ENCODE measurements at places on chromosomes 2 and 18.

GRCh38 chr2:240512109-240512485, 45.7 kb downstream of the ANKMY1 start:
- DNase-seq, result no peak

DNA sequence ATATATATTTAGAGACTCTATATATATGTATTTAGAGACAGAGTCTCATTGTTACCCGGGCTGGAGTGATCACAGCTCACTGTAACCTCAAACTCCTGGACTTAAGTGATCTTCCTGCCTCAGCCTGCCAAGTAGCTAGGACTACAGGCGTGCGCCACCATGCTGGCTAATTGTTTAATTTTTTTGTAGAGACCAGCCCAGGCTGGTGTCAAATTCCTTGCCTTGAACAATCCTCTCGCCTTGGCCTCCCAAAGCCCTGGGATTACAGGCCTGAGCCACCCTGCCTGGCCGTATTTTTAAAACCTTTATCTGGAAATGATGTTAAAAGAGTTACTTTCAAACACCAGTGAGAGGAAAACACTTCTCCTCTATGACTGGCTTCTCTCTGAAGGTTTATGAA, 30.9 kb upstream of the PGAP1 start:
- DNase-seq, result no peak

DNA sequence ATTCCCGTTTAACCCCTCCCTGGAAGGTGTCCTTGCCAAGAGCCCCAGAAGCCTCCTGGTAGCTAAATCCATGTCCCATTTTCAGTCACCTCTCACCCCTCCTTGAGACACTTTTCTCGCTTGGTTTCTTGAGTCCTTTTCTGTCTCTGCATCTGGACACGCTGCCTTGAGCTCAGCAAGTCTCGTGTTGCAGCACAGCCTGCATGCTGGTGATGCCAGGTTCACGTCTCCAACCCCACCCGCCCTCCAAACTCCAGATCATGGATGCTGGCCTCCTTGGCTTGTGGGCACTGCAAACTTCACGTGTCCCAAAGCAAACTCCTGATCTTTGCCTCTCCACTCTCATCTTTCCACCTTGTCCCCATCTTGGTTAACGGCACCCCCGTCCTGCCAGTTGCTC, 39.3 kb downstream of the CENPO start:
- DNase-seq, result no peak

DNA sequence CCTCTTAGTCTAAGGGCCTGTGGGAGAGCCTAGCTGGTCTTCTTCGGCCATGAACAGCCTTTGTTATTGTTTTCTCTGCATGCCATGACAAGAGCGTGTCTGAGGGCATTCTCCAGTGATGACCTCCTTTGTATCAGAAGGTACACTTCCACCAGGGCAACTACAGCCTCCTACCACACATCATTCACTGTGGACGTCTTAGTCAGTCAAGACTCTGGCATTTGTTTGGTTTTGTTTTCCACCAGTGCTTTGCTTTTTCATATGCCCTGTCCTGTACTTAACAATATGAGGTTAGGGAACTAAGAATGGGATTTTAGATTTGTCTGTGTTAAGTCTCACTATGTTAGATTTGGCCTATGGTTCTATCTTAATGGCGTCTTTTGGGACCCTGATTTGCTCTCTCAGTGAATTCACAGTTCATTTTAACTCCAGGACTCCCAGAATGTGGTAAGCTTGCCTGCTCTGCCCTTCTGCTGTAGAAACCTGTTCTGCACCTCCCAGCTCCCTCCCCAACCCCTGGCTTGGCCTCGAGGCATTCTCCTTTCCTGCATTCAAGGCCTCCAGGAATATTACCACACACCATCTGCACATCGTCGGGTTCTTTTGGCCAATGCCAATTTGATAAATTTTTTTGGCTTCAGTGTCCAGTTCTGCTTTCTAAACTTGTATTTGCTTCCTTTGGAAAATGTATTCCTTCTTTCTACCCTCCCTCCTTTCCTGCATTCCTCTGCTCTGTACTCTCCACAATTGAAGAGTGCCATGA, 42.8 kb upstream of the IL1R1 start:
- no peak for DNase-seq

- DNase-seq, result no peak
Measured at GRCh38 chr2:44817256-44817655, 124.2 kb upstream of the SIX3 start.

DNA sequence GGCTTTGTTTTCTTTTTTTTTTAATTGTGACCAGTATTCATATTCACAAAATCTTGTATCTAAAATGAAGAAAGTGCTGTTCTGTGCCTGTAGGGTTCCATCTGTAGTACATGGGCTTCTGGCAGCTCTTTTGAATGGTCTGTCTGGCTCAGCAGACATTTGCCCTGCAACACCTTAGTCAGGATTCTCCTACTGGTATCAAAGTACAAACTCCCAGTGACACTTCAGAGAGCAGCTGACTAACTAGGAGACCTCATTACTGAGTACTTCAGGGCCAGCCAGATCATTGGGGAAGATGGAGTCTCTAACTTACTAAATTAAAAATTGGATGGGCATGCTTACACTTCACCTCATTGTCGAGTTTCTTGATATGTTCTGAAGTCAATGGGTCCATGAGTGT, 39.7 kb downstream of the GRHL1 start:
- DNase-seq, result no peak

DNA sequence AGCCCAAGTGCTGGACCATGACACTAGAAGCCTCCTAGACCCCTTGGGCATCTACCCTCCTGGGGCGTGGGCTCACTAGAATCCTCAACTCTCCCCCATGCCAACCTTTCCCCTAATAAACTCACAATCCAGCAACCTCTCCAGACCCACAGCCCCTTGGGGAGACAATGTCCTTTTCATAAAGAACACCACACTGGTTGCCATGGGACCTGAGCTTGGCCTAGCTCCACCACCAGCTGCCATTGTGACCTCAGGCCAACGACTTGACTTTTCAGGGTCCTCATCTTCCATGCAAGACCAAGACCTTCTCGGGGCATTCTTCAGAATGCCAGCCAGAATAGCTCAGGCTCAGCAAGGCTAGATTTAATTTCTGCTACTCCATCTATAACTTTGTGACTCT, 128.1 kb upstream of the NPAS2 start:
- no peak for DNase-seq

DNA sequence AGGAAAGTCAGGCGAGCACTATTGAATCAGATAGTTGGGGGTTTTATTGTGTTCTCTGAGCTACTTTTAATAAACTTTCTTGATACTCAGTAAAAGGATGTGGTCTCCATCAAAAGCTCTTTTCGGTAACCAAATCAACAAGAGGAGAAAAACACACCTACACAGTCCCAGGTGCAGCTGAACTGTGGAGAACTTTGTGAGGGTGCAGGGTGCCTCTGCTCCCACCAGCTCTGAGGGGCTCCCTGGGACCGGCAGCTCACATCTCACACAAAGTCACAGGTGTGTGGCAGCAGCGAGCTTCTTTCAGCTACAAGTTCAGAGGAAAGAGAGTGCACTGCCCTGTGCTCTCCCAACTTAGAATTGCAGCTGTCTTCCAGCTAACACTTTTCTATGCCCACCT, 650.4 kb downstream of the RNF144A start:
- peak; percentile 16 for DNase-seq

GRCh38 chr2:33222309-33222708, 254.1 kb upstream of the RASGRP3 start:
- no peak for DNase-seq

DNA sequence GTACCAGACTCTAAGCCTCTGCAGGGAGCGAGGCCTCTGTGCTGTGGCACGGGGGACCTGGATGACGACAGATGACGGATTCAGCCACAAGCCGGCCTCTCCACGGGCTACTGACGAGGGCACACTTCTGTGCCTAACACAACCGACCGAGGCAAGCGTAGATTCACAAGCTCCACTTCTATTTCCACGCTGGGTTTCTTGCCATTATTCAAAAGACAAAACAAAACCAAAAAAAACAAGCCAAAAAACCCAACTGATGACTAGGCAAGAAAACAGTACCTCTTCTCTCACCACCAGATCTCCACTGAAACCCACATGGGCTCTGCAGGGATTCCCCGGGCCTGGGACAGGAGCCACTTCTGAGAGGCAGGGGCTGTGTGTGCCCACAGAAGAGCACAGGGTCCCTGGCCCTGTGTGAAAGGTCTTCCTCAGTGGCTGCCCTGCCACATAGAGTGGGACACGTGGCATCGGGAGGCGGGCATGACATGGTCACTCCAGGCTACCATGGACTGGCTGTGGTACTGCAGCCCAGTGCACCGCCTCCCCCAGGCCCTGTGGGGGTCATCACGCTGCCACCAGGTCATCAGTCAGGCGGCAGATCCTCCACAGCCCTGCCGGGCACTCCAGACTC, 254.7 kb downstream of the HDAC4 start:
- peak; percentile 47 for DNase-seq

DNA sequence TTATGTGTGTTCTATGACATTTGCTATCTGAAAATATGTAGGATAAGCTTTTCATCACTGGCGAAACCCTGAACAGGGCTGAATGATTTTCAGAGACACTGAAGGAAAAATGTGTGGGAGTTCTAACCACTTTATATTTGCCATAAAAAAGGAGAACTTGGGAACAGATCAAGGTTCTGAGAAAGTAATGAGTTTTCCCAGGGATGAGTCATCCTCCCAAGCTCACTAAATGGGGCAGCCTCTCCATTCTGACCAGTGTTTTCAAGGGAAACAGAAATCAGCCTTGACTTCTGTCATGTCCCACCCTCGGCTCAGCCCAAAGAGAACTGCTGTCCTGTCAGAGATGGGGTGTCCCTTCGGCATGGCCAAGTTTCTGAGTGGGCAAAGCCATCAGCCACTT, 2109.8 kb upstream of the CELF4 start:
- no peak for DNase-seq

DNA sequence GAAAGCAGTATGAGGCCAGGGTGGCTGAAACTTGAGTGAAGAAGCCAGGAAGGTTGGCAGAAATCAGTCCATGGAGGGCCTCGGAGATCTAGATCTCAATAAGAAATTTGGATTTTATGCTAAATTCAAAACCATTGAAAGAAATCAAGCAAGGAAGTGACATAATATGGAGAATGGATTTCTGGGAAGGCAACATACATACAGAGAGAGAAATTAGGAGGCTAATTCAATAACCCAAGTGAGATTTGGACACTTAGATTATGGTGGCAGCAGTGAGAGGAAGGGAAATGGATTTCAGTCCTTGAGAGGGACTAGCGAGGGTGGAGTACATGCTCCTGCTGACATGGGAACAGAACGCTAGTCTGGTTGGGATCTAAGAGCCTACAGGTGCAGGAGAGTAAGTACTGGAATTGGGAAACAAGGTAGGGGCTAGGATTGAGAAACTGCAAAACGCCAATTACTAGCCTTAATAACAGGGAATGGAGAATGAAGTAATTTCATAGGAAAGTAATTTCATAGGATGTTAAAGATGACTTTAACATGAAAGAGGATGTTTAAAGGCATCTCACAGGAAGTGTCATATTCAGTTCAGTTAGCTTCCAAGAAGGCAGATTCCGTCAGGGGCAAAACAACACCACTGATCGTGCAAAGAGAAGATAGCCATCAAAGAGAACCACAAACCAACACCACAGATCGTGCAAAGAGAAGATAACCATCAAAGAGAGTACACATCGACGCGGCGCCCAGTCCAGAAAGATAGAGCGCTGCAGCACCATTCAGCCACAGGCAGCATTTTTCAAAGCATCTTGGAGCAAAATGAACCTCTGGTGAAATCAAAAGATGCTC, 27.2 kb downstream of the CDKL4 start:
- DNase-seq, result peak; percentile 13

- no peak for DNase-seq
Measured at GRCh38 chr2:144042751-144043150, 477.2 kb downstream of the ZEB2 start.

DNA sequence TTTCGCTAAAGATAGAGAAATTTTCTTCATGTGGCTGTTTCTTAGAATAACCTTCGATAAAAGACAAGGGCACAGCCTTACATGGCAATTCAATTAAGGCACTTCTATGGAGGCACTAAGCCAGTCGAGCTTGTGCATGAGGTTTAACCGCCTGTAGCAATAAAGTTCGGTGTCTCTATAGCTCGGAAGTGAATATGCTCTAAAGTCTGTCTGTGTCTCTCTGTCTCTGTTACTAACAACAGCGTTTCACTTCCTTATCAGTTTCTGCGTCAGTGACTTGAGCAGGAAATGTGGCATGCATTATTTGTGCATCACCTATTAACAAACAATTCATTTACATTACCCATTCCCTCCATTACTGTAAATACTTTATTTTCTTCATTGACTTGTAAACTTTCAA, 365.1 kb upstream of the NETO1 start:
- DNase-seq, result peak; percentile 3

DNA sequence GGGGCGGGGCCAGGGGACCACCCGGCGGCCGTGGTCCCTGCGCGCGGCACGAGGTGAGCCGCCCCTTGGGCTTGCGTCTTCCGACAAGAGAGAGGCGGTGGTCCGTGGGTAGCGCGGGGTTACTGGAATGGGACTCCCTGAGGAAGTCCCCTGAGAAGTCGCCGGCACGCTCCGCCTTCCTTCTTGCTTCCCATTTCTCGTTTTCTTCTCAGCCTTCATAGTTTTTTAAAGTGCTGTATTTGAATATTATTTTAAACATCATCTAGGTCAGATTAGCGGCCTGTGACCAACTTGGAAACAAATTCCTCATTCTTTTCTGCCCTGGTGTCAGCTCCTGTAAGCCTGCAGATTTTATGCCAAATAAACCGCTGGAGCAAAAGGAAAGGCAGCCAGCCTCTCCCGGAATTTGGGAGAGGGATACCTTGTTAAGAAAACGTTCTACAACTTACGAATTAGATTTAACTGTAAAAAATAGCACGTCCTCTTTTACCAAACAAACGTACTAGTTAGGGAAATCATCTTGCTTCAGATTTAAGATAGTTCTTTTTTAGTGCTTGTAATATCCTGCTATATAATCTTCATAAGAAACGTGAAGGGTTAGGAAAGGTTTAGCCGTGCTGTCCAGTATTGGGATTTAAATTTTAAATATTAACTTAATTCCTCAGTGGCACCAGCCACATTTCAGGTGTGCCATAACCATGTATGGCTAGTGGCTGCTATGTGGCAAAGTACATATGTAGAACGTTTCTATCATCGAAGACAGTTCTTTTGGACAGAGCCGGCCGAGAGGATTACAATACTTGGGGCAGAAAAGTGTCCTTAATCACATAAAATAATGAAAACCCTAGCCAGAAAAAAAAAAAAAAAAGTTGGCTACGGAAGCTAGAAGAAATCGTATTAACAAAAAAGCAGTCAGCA, 628 bp upstream of the PTPN2 start:
- no peak for DNase-seq

All from GM20000 (cell line).